ENCODE measurements at places on chromosomes 2 and 18.

DNA sequence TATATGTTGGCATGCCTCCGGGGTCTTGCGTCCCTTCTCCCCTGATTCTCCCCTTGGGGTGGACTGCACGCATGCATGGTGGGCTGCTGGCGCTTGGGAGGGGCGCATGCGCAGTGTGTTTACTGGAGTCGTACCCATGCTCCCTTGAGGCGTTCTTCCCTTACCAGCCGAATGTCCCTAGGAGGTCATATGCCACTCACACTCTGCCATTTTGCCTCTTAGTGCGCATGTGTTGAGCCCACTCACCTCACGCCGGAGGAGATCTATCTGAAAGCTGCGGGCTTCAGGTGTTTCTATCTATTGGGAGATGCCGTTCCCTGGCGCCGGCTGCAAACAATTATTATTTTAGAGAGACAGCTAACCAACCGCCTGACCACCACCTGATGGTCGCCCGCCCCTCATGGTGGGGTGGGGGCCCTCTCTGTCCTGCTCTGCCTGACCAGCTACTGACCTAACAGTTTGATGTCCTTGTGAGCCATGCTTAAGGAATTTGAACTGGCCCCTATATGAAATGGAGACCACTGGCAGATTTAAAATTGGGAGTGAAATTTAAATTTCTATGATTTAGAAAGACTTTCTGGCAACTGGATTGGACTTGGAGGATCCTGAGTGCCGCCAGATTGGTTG, 179.6 kb downstream of the RNF144A start:
- DNase-seq: no peak

GRCh38 chr2:36507408-36507812, 90.6 kb downstream of the FEZ2 start:
- peak; percentile 58 for DNase-seq

DNA sequence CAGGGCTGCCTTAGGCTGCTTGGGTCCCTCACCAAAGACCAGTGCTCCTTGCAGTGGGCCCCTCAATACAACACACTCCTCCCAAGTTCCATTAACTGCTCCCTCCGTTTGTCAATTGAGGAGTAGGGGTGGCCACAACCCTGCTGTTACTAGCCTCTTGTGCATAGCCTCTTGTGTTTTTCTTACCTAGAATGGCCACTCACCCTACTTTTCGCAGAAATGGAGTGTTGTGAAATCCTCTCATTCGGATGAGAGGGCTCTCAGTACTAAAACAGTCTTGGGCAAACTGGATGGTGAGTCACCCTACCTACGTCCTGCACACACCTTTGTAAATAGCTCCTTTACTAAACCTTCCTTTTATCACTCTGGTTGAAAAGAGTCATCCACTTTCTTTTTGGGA, 253.9 kb downstream of the OSR1 start:
- no peak for DNase-seq

DNA sequence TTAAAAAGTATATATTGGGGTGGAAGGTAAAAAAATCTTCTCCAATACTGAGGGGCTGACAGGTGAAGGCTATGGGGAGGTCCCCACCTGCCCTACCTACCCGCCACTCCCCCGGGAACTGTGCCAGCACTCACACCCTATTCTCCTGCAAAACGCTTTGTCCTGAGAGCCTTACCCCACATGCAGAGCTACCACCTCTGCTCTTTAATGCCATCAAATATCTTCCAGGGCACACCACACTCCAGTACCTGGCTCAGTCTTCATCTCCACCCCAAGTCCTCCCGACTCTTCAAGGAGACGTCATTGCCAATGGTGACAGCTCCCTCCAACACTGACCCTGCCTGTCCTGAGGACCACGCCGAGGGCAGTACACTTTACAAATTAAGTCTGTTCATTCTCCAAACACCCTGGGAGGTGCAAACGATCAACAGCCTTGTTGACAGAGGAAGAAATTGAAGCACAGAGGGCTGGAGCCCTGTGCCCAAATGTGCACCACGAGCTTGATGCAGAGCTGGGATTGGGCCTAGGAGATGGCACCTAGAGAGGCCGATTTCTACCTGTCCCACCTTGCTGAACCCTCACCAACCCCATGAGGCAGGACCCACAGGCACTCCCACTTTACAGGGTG, 6.0 kb upstream of the GPR55 start:
- DNase-seq: no peak

GRCh38 chr2:140199312-140199711, 1419.1 kb upstream of the NXPH2 start:
- no peak for DNase-seq

DNA sequence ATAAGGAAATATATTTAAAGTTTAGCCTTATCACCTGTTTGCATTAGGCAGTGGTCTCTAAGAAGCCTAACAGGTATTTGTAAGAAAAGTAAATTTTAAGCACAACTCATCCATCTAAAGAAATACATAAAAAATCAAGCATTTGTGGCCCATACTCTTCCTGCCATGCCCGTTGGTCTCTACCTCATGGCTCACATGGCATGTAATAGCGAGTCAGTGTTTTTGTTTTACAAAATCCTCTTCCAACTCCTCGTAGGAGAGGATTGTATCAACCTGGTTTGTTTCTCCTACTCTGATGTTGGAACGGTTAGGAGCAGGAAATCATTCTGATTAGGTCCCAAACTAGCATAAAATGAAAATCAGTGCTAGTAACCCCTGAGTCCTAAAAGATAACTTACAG, 91.8 kb downstream of the FMNL2 start:
- DNase-seq: no peak

DNA sequence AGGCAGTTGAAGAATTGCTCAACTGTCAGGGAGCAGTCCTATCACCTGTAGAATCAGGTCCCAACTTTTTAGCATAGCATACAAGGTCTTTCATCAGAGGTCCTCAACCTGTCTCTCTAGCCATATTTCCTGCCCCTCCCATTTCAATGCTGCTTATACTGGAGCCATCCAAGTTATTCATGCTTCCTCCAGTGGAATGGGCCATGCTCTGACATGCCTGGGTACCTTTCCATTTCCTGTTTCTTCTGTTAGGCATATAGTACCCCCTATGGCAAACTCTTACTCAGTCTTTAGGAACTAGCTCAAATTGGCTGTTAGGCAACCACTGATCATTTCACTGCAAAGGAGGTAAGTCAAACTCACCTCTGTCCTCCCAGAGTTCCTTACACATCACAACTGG, 51.0 kb upstream of the ABCA12 start:
- DNase-seq: no peak

DNA sequence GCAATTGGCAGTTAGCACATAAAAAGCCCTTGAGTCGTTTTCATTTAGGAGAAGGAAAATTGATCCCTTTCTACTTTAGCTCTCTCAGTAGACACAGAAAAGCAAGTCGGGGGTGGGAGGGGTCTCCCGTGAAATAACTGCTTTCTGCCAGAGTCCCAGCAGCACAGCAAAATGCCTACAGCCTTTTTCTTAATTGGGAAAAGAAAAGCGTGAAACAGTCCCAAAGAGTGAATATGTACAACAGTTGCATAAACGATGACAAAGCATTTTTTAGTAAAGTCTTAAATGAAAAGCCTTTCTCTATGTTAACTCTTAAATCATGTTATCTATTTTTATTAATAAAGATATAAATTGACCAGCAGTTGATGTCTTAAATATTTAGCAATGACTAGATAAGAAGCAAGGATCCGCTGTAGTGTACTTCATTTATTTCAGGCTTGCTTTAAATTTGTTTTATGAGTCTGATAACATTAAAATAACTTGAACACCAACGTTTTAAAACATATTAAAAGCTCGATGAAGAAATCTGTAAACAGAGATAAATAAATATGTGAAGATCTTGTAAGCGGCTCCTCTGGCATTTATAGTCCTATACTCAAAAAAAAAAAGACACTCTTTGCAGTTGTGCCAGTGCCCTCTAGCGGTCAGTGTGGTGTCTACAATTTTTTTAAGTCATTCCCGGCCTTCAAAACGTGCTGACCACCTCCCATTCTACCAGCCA, 42.3 kb upstream of the ATIC start:
- DNase-seq: peak; percentile 83

DNA sequence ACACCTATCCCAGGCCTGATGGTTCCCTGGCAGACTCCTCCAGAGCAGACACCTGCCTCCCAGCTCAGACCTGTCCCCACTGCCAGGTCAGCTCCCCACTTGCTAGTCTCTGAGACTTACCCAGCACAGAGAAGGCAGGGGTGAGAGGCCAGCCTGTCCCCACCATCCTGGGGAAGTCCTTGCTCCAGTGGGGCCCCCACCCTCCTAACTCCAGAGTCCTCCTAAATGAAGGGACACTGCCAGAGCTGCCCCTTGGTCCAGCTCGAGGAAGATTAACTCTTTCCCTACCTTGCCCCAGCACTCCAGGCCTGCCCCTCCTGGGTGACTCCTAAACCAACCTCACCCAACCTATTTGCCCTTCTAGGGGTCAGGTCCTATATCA, 30.4 kb upstream of the TNS1 start:
- no peak for DNase-seq

GRCh38 chr2:230614913-230615332, 97.7 kb upstream of the CAB39 start:
- DNase-seq: no peak

- DNase-seq: no peak
Observed at GRCh38 chr18:801137-801536, 10.9 kb downstream of the YES1 start.

DNA sequence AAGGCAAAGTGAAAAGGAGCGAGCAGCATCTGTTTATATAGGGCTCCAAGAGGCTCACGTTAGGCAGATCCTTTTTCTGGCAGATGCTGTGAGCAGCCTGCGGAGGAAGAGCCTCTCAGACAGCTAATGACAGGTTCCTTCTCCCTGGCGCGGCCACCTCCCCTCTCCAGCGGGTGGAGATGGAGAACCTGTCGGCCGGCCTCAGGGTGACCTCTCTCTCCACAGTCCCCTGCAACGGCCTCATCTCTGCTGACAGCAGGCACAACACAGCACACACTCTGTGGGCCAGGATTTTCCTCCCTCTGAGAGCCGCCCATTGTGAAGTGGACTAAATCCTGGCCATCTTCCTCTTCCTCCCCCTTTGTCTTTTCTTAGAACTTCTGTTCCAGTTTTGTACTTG, 119.8 kb downstream of the PRKCE start:
- peak; percentile 34 for DNase-seq

GRCh38 chr2:159455330-159455918, 160.9 kb downstream of the BAZ2B start:
- DNase-seq: no peak

DNA sequence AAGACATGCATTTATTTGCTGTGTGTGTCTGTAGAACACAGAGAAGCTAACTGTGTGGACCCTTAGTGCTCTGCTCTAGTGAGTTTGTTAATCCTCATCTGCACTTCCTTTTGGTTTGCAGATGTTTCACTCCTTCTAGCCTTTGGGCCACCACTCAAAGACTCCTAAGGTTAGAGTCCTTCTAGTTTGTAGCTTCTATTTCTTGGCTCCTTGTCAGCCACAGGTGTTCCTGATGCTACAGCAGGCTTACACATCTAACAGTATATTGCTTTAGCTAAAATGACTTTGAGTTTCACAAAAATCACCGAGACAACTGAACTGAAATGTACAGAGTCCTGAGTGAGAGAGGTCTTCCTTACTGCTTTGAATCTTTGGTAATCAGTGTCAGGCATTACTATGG, 551.4 kb downstream of the NRXN1 start:
- DNase-seq: no peak

GRCh38 chr2:85174943-85175342, 41.8 kb downstream of the TCF7L1 start:
- DNase-seq: no peak

DNA sequence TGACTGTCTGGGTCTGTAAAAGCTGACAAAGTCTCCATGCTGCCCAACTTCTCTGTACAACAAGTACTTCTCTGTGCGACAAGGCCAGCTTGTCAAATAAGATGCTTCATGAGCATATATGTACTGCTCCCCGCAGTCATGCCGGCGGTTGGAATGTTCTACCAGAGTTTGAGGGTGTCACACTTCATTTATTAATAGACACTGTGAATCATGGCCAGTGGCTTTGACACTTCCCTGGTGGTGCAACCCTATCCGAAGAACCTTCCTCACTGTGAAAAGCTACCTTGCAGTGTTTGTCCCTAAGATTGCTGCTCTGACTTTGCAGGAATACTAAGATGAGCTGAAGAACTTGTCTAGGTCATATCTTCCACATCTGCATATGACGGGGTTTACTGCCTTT, 120.9 kb upstream of the NRP2 start:
- no peak for DNase-seq

All from AG10803 (cell line).